ENCODE measurements at places on chromosomes 3 and 15.

- peak; percentile 66 for DNase-seq
Measured at GRCh38 chr3:49013738-49014660, 4.4 kb downstream of the DALRD3 start.

DNA sequence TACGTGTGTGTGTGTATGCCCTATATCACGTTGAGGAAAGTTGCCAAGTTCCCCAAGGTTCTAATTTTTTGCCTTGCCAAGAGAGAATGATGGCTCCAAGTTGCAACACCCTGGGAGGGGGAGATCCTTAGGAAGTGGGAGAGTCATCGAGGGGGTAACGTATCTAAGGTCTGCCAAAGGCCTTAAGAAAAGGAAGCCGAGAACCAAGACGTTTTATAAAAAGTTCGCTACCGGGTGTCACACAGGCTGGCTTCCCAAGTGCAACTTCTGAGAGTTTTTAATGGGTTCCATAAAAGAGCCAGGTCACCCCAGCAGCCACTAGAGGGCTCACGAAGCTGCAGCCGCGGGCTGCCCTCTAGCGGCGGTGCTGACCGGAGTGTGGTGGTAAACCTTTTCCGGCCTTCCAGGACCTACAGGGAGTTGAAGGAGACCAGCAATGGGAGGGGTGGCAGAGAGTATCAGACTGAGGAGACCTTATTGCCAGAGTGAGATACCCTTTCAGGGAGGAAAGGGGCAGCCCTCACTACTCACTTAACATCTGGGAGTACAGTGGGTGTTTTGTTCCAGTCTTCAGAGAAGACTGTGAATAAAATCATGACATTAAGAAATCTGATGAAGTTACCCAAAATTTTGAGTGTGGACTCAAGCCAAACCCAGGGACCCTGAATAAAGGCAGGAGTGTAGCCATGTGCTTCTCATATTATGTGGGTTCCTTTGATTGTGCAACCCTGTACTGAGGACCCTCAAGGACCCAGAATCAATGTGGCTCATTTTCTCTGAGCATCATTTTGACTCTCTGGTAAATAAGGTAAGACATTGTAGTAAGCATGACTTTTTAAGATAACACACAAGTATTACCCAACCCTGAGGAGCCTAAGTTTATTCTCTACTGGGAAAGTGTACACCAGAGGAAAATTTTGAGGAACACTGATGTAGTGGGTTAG is 2.5 kb upstream of the RFX7 start:
- DNase-seq = peak; percentile 92

- no peak for DNase-seq
Measured at GRCh38 chr3:123246866-123247265, 45.1 kb downstream of the SEC22A start.

DNA sequence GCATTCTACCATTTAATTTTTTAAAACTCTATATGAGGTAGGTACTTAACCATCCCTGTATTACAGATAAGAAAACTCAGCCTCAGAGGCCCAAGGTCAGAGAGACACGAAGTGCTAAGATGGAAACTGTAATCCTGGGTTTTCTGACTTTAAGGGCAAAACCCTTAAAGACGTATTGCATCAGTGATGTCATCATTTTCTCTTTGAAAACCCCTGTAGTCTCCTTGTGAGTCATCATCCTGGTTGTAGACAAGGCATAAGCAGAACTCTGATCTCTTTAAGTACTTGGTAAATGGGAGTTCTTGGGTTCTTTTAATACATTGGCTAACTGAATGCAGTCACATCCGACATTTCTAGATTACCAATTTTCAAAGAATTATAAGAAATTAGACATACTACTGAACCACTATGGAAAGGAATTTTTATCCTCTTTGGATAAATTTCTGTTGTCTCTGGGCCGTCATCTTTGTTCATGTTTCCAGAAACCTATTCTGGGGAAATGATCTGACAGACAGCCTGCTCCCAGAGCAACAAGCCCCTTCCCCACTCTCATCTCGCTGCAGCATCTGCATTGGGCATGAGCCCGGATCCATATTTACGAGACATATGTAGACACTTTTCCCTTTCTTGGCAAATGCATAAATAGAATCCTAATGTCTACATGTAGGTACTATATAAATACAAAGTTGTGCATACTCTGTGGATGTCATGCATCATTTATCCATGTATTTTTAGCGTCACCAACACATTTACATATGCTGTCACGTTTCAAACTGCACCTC is 48.7 kb upstream of the MDFIC2 start:
- DNase-seq = peak; percentile 25

DNA sequence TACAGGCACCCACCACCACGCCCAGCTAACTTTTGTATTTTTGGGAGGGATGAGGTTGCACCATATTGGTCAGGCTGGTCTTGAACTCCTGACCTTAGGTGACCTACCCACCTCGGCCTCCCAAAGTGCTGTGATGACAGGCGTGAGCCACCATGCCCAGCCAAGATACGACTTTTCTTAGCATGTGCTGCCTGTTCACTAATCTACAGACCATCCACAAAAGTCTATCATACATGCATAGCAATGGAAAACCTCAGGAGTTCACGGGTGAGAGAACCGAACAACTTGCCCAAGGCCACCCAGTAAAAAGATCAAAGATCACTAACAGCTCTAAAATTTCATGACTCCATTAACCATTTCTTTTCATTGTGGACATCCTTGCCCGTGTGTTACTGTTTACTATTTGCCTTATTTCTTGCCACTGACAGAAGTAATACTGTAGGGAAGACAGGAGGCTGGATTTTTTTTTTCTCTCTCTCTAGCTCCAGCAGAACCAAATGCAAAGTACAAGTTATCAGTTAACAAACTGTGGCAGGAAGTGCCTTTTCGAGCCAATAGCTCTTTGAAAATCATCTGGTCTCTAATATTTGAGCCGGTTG is 92.3 kb downstream of the FOXP1 start:
- DNase-seq = no peak

GRCh38 chr3:37667335-37667734 is 194.3 kb upstream of the CTDSPL start:
- no peak for DNase-seq

DNA sequence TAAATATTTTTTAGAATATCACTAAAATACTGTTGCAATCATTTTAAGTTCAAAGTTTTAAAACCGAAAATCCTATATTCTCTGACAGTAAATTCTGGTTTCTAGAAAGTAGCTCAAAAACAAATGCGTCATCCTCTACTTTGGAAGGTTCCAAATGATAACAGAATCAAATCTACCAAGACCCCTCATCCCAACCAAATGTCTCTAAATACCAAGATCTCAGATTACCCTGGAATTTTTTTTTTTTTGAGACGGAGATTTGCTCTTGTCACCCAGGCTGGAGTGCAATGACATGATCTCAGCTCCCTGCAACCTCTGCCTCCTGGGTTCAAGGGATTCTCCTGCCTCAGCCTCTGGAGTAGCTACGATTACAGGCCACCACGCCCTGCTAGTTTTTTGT is 16.8 kb downstream of the TBL1XR1 start:
- DNase-seq = no peak

DNA sequence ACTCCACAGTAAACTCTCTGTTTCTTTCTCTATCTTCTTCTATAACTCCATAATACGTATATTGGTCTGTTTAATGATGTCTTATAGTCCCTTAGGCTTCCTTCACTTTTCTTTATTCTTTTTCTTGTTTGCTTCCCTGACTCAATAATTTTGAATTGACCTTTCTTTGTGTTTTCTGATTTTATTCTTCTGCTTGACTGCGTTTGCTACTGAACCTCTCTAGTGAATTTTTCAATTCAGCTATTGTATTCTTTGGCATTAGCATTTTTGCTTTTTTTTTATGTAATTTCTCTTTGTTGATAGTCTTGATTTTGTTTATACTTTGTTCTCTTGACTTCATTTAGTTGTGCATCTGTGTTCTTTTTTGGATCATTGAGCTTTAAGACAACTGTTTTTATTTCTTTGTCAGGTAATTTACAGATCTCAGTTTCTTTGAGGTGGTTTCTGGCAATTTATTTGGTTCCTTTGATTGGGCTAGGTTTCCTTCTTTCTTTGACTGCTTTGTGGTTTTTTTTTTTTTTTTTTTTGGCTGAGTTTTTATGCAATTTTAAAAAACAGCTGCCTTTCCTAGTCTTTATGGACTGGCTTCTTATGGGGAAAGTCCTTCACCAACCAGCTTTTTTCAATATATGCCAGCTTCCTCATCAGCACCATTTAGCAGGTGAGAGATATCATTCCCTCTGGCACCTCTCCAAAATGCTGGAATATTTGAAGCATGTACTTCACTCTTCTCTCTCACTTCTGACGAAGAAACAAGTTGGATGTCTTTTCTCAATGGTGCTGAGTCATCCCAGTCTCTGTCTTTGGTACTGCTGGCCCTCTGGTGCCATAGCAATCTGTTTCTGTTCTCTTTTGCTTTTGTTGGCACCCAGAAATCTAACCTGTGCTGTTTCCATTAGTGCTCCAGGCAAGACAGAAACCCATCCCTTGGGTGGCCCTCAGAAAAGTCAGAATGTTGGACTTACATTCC is 17.6 kb downstream of the RSRC1 start:
- DNase-seq = no peak

GRCh38 chr3:39098473-39099000 is 8.9 kb downstream of the GORASP1 start:
- DNase-seq = no peak

DNA sequence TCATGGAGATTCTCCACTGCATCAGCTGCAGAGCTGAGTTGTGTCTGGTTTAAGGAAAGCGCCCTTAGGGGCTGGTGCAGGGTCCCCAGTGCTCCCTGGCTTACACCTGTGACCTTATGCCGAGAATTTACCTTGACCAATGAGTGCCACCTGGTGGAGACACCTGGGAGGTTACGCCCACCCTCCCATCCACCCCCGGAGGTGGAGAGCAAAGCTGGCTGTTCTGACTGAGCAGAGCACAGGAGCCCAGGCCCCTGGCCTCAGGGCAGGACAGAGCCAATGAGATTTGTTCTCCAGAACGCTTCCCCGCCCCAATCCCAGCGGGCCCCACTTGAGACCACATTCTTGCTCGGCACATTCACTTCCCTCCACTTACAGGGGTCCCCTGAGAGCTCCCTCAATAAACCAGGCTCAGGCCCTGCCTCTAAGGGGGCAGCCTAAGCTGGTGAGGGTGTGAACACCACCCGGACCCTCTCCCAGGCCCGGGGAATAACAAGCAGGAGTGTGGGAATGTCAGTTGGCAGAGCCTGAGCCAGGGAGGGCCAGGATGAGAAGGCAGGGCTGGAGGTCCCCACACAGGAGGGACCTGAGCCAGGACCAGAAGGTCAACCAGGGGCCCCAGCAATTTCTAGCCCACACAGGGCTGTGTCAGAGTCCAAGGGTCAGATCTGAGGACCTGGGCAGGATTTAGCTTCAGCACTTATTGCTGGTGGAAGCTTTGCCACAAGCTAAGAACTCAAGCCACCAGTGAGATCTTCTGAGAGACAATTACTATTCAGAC is 117.1 kb downstream of the TPRA1 start:
- no peak for DNase-seq

GRCh38 chr15:92624401-92624991 is 31.1 kb downstream of the FAM174B start:
- peak; percentile 95 for DNase-seq

GRCh38 chr15:58556541-58556940 is 124.8 kb downstream of the LIPC start:
- DNase-seq = peak; percentile 7

- DNase-seq = no peak
Measured at GRCh38 chr3:101253396-101253795, 67.0 kb downstream of the IMPG2 start.

GRCh38 chr15:80007532-80007931 is 36.5 kb upstream of the BCL2A1 start:
- DNase-seq = no peak

GRCh38 chr3:33372218-33373081 is 67.8 kb downstream of the UBP1 start:
- DNase-seq = peak; percentile 68

DNA sequence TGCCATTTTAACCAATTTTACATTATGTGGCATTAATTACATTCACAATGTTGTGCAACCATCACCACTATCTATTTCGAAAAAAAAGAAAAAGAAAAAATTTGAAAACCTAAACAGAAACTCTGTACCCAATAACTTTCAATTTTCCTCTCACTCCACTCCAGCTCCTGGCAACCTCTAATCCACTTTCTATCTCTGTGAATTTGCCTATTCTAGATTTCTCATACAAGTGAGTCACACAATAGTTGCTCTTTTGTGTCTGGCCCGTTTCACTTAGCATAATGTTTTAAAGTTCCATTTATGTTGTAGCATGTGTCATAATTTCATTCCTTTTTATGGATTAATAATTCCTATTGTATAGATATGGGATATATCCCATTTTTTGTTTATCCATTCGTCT is 53.3 kb upstream of the TBC1D5 start:
- DNase-seq = no peak

- no peak for DNase-seq
Measured at GRCh38 chr15:81869161-81869954, 176.5 kb downstream of the MEX3B start.

DNA sequence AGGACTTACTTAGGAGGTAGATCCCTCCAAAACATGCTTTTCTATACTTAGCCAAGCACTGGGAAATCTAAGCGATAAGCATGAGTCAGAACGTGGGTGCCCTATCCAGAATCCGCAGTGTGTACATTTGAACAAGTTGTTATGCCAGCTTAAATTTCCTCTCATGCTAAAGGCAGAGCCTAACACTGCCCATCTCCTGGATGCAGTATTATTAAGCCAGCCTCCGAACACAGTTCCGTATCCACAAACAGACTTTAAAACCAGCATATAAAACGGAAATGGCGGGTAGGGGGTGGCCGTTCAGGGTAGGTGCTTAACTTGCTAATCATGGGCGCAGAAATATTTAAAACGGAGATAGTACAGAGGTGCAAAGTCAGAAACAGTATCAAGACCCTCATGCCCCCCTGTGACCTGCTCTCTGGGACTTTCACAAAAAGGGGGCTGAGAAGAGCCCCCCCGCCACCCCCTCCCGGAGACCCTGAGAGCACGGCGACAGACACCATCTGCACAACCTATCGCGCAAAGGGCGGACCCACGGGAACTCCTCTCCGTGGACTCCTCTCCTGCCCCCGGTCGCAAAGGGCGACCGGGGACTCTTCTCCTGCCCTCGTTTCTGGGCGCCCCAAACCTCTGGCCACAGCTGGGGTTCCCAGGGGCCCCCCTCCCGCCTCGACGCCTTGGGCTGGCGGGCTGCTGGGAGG is 889 bp upstream of the LRRIQ4 start:
- DNase-seq = peak; percentile 15

DNA sequence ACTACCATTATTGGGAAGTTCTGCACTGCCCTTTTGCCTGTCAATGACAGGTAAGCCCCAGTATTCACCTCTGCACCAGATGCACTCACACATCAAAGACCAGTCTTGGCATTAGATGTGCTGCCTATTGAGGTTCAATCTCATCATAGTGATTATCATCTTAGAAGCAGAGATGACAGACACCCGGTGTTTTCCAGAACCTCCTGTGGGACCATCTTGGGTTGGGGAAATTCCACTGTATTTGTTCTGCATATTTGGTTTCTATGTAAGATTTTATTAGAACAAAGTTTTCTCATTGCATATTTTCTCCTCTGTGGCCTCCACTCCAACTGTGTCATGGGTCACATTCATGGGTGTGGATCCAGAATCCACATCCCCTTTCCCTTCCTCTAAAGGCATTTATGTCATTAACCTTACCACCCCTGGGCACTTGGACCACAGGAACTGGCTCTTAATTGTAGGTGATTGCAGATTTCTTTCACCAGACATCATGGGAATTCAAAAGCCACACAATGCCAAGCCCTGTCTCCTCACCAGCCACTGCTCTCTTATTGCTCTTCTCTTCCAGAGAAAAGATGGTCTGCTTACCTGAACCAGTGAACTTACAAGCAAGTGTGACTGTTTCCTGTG is 31.2 kb downstream of the PLA1A start:
- DNase-seq = peak; percentile 2

- DNase-seq = no peak
Measured at GRCh38 chr15:27179789-27180188, 208.8 kb downstream of the GABRG3 start.

GRCh38 chr15:98773616-98774015 is 125.3 kb downstream of the IGF1R start:
- DNase-seq = peak; percentile 30

Measured in SK-MEL-5 (cell line).